ENCODE measurements at places on chromosomes 3 and 15.

GRCh38 chr3:129040039-129040336 lies 20.6 kb upstream of the GP9 start:
- no peak for DNase-seq

GRCh38 chr15:40136470-40137302 lies 24.2 kb upstream of the BUB1B start:
- DNase-seq, result no peak

DNA sequence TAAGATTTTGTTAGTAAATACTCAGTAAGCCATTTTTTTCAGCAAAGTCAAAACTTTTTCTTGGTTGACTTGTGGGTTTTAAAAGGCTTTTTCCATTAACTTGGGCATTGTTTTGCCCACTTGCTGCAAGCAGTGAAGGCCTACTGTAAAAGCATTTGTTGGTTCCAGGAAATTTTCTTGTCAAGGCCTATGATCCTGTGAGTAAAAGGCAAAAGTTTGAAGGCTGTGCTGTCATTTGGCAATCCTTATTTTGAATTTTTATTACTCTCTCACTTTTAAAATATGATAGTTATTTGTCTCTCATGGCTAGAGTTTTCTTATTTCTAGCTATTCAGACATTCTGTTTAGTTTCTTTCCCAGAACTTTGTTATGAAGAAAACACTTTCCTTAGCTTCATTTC lies 13.0 kb downstream of the P2RY12 start:
- DNase-seq, result no peak

GRCh38 chr3:107927361-107928083 lies 163.3 kb downstream of the CD47 start:
- DNase-seq, result peak; percentile 83

GRCh38 chr3:9248522-9249271 lies 749 bp downstream of the SRGAP3 start:
- peak; percentile 1 for DNase-seq

- peak; percentile 35 for DNase-seq
Observed at GRCh38 chr15:65660927-65661326, 39.2 kb downstream of the SLC24A1 start.

DNA sequence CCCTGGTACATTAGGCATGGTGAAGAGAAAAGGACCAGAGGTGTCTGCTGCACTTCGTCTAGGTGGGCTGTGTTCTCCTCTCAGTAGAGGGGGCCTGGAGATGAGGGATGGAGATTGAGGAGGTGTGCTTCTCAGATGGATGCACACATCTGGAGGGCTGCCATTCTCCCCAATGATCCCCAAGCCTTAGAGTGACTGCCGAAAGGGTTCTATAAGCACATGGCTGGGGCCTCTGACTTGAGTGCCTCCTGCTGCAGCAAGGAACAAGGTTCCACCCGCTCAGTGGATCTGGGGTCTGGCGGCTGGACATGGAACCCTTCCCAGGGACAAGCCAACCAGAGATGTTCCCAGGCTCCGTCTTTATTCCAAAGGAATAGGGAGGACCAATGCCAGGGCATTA lies 66.8 kb downstream of the CPN2 start:
- no peak for DNase-seq

DNA sequence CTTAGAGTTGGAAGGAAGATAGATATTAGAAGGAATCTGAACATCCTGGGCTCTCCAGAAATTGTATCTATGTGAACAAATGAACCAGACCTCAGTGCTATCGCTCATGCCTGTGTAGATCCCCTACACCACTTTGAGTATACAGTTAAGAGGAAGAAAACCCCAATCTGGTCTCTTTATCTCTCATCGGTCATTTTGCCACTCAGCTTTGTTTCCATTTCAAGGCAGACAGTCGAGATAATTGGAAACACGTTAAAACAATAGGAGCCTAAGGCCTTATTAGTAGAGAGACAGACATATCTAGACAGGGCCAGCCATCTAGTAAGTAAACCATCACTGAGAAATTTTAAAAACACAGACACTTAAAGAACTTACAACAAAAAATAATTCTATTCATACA lies 101.6 kb downstream of the MYLK start:
- no peak for DNase-seq

DNA sequence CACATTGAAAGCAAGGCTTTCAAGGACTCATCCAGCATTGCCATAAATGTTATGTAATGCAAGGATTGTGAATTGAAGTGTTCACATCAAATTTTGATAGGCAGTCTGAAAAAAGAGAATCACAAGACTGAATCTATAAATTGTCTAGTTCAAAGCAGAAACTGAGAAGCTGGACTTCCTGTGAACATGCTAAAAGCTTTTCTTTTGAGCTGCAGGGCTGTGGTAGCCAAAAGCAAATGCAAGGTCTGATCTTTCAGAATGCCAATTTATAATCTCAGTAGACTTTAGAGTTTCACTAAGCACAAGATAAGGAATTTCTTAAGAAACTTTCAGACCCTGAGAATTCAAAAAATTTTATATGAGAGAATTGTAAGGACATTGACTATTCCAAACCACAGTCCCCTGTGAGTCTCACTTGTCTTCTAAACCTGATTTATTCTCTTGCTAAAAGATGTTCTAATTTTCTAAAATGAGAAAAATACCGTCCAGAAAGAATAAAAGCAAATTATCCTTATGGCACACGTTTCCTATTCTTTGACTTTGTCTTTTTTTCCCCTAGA lies 1700.3 kb downstream of the OTOL1 start:
- no peak for DNase-seq
